ENCODE measurements at places on chromosomes 12 and 14.

DNA sequence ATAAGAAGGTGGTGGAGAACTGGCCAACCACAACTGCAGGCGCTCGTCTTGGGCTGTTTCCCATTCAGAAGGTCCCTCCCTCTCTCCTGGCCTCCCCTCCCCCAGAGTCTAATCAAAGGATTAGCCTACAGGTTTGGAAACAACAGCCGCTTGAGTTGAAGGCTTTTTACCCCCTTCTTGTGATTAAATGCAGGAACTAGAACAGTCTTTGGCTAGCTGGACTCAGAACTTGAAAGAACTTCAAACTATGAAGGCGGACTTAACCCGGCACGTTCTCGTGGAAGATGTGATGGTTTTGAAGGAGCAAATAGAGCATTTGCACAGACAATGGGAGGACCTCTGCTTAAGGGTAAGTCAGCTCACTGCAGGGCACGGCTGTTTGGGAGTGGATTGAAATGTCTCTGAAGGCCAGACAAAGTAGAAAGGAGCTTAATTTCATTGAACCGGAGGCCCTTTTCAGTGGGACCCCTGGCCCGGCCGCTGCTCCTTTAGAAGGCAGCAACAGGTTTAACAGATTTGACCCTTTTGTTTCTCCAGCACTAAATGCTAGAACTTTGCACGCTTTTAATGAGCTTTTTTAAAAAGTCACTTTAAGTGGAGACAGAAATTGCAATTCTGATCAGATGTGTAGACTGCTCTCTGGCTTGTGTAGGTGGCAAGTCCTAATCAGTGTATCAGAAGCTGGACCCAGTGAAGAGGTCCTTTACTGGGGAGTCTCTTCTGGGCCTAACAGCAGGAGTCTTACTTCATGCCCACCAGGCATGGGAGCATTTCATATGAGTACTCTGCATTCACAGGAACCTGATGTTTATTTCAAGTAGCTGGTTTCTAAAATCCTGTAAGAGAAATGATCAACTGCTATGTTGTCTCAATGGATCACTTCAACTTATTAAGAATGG, 107.7 kb downstream of the ESR2 start:
- no peak for DNase-seq

DNA sequence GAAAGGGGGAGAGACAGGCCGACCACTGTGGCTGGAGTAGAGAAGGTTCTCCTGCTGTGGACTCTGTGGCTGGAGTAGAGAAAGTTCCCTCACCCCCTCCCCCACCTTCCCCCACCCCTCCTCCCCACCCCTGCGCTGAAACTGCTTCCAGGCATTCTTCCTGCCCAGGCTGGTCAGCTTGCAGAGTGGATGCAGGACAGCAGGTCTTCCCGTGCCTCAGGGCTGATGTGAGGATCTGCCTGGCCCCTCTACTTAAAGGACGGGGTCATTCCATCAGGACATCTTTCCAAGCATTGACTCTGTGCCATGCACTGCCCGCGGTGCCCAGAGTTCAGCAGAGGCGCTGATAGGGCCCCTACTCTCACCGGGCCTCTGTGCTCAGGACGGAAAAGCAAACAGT, 13.2 kb upstream of the RIMBP2 start:
- no peak for DNase-seq

GRCh38 chr12:100737168-100737567, 57.4 kb upstream of the ANO4 start:
- DNase-seq: no peak

DNA sequence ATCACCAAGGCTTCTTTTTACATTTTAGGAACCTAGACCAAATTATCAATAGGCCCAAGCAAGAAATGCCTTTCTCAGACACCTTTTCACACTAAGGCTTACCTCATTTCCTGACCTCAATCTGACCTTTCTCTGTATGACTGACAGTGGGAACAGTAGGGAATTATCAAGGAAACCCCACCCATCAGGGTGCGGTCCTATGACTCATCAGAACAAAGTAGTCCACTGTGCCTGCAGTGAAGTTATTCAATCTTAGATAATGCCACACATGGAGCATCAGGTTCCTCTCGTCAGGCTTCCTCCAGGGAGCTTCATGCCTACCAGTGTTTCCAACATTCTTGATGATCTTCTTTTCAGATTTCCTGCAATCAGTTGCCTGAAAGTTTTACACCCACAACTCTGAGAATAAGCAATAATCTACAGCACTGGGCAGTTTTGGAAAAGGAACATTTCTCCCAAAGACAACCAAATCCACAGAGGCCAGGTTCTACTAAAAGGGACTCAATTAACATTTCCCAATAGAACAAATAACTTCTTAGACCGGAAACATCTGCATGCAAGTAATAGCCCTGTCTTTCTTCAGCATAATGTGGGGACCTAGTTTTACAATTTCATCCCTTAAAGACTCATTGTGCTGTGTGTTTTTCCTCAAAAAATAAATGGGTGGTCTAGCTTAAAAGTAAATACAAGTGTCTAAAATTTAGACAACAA, 35.9 kb upstream of the TMTC2 start:
- no peak for DNase-seq

- no peak for DNase-seq
These were observed 106.0 kb upstream of the CCDC196 start for GRCh38 chr14:66380143-66380542.

All from globus pallidus (tissue), 1 donor.